MCF 10A (cell line): ENCODE measurements at places on chromosomes 6 and 20. TPM values are rescaled to one million over a fixed set of nuclear protein-coding genes. Genes with fewer than 3 reads are reported as not detected.

- H3K27me3 ChIP-seq = no peaks in the 10 kb centered on the region
- H3K36me3 ChIP-seq = no peaks in the 10 kb centered on the region
- peak; percentile 61 for DNase-seq
- peaks cover 28% of the 10 kb centered on the region for H3K4me1 ChIP-seq
Measured at GRCh38 chr6:13485923-13486562, 1.4 kb downstream of the GFOD1 start.

DNA sequence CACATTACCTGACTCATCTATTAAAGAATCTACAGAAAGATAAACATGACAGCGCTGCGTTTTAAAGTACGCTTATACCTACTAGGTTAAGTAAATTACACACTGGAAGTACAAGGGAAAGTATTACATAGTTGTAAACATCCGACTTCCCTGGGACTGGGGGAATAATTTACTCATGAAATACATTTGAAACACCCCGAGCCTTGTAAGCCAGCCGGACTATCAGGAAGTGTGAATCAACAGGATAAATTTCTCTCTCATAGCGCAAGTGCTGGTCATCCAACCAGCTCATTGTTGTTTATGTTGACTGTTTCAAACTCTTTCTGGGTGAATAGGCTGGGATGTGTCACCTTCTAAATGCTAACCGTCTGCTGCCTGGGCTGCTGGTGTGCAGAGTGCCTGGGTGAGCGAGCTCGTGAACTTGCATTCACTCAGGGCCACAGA, 4.9 kb downstream of the BMP6 start:
- peaks cover under 1% of the 10 kb centered on the region for H3K36me3 ChIP-seq
- H3K27me3 ChIP-seq = peaks cover 25% of the 10 kb centered on the region
- H3K27ac ChIP-seq = no peak overlapping the region
- DNase-seq = peak; percentile 69
- H3K4me3 ChIP-seq = no peak overlapping the region

GRCh38 chr20:36688630-36689029, 42.6 kb upstream of the SLA2 start:
- peak; percentile 36 for DNase-seq
- H3K36me3 ChIP-seq = peaks cover 8% of the 10 kb centered on the region
- H3K4me3 ChIP-seq = no peak overlapping the region
- no peak overlapping the region for H3K27ac ChIP-seq
- H3K4me1 ChIP-seq = no peaks in the 10 kb centered on the region

- H3K36me3 ChIP-seq = no peaks in the 10 kb centered on the region
- DNase-seq = no peak
- H3K4me3 ChIP-seq = no peak overlapping the region
- H3K27me3 ChIP-seq = no peaks in the 10 kb centered on the region
- peaks cover 24% of the 10 kb centered on the region for H3K4me1 ChIP-seq
- no peak overlapping the region for H3K27ac ChIP-seq
Measured at GRCh38 chr6:153121311-153121710, 9.8 kb downstream of the RGS17 start.

- H3K27ac ChIP-seq = no peak overlapping the region
- no peaks in the 10 kb centered on the region for H3K36me3 ChIP-seq
- no peak for DNase-seq
- H3K27me3 ChIP-seq = peaks cover 19% of the 10 kb centered on the region
- H3K4me1 ChIP-seq = no peaks in the 10 kb centered on the region
Measured at GRCh38 chr20:51429144-51429482, 113.4 kb downstream of the NFATC2 start.

- no peaks in the 10 kb centered on the region for H3K4me1 ChIP-seq
- no peaks in the 10 kb centered on the region for H3K27me3 ChIP-seq
- H3K4me3 ChIP-seq = no peak overlapping the region
- H3K27ac ChIP-seq = no peak overlapping the region
Measured at GRCh38 chr6:145213614-145214013, 521.7 kb downstream of the EPM2A start.

- H3K4me1 ChIP-seq = peaks cover 37% of the 10 kb centered on the region
- no peaks in the 10 kb centered on the region for H3K27me3 ChIP-seq
- H3K4me3 ChIP-seq = no peak overlapping the region
Measured at GRCh38 chr6:128595544-128595943, 75.1 kb upstream of the PTPRK start.

DNA sequence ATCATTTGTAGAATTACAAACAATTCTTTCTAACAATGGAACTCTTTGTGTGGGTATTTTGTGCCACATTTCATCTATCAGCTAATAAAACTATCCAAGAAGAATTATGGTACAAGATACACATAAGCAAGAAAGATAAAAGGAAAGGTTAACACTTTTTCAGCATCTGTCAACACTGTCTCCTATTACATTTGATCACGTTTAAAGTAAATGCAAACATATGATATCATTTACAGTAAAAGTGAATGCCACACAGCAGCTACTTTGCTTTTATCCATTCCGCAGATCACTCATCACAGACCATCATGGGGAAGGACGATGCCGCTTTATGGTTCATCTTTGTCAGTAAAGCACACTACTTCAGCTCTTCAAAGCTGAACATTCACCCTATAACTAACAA, 456.4 kb upstream of the MANEA start:
- peaks cover 16% of the 10 kb centered on the region for H3K27me3 ChIP-seq
- no peaks in the 10 kb centered on the region for H3K36me3 ChIP-seq
- H3K4me3 ChIP-seq = no peak overlapping the region

- no peak overlapping the region for H3K4me3 ChIP-seq
- DNase-seq = no peak
- peaks cover 51% of the 10 kb centered on the region for H3K27me3 ChIP-seq
Measured at GRCh38 chr20:59578436-59579403, 25.6 kb upstream of the PHACTR3 start.

- no peak overlapping the region for H3K27ac ChIP-seq
- no peak for DNase-seq
- H3K27me3 ChIP-seq = no peaks in the 10 kb centered on the region
Measured at GRCh38 chr6:88287696-88288095, 121.5 kb upstream of the CNR1 start.

Gene HDGFL1
- not detected in 2 replicates for total RNA-seq

Gene TBXT
- not detected in 2 replicates for total RNA-seq

Gene UBE2J1
- 39.0 and 40.0 TPM in 2 replicates for total RNA-seq
